ENCODE measurements at places on chromosomes 2 and 18.

DNA sequence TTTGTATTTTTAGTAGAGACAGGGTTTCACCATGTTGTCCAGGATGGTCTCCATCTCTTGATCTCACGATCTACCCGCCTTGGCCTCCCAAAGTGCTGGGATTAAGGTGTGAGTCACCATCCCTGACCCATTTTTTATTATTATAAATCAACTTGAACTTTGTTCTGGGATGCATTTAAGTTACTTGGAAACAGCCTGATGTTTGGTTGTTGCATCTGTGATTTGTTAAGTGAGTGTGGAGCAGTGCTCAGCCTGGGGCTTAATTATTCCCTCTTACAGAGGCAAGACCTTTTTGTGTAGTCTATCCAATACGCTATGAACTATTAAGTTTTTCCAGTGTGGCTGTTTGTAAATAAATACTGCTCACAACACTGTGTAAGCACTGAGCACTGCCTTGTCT, 32.6 kb downstream of the MTA3 start:
- no peak for DNase-seq

GRCh38 chr2:128746356-128746755, 427.7 kb upstream of the HS6ST1 start:
- DNase-seq, result no peak

- no peak for DNase-seq
These were observed 69.5 kb downstream of the TMEM18 start for GRCh38 chr2:607709-608108.

DNA sequence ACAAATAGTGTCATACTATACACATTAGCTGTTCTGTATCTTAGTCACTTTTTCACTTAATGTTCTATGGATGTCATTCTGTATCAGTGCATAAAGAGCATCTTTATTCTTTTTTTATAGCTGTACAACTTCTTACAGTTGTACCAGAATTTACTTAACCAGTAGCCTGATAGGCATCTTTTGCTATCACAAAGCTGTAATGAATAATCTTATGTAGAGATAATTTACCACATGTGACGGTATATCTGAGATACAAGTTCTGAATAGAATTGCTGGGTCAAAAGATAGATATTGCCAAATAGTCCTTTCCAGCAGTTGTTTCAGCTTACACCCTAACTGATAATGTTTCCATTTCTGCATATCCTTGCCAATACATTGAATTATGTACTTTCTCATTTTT, 70.0 kb downstream of the PTRHD1 start:
- no peak for DNase-seq

DNA sequence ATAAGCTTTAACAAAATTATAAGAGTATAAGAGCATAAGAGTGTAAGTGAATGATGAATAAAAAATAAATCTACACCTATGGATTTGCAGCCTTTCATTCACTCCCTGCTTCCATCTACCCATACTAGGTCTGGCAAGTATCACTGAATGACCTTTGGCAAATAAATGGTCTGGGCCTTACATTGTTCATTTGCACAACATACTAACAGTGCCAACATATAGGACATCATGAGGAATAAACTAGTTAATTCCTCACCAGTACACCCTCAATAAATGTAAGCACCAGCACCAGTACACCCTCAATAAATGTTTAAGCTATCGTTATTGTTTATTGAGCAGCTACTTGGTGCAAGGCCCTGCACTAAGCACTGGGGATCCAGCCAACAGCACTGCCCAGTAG, 26.9 kb downstream of the STAT1 start:
- no peak for DNase-seq

DNA sequence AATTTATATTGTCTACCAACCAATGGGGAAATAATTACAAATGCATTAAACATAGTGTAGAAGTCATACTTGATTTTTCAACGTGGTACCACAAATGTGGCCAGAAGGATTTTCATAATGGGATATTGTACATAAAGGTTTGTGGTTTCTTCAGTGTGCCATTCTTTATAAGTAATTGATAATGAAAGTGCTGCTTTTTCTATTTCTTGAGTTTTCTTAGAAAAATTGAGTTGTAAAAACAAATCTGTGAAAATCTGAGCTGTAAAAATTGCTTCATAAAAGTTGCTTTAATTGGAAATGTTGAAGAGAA, 103.6 kb downstream of the KYNU start:
- DNase-seq, result no peak

DNA sequence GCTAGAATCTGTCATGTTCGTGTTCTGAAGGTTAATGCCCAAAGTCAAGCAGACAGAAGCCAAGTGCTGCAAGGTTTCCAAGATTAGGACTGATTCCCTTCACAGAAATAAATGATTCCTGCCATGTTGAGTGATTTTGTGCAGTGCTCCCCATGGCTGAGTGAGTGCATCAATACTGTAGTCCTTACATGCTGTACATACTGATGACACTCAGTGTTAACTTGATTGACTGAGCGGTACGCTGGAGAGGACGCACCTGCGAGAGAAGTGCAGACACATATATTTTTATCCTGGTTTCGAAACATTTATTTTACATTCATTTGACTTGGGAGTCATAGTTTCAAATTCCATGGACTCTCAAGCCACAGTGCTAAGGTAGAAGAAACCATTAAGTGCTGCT, 92.0 kb downstream of the ASXL3 start:
- DNase-seq, result no peak

Data from activated T-cell treated with anti-CD3 and anti-CD28 coated beads for 48 hours (primary cell).